Activated CD8-positive, alpha-beta T cell treated with anti-CD3 and anti-CD28 coated beads, Interleukin-2, amount 10 ng/mL, durations not matched to agents 7 days and 5 days (primary cell): ENCODE measurements at places on chromosomes 11 and 22. TPM values are rescaled to one million over a fixed set of nuclear protein-coding genes. Genes with fewer than 3 reads are reported as not detected.

DNA sequence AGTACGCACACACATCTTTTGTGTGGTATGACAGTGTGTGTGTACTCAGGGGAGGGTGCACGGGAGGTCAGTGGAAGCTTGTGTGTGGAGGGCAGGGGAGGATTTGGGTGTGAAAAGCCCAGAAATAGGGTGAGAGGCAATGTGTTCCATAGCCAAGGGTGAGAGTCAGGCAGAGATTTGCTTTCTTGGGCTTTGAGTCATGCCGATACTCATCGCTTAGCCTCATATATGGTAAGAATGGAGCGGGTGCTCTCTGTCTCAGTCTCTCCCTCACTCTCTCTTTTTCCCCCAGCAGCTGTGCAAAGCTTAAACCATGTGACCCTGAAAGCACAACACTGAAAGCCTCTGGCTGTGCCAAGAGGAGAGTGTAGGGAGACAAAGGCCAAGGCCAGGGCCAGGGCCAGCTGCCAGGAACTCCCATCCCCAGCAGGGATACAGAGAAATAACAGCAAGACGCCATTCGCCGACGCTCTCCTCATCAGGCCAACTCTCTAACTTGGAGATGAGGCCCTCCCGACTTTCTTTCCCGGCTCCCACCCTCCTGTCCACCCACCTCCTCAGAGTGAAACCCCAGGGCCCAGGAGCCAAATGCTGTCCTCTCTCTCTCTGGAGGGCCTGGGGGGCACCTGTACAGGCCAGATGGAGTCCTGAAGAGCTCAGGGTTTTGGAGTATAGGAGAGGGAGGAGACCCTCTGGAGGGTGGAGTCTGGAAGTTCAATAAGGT lies 20.3 kb upstream of the MICAL3 start:
- no peaks in the 10 kb centered on the region for H3K4me1 ChIP-seq
- H3K36me3 ChIP-seq = no peaks in the 10 kb centered on the region
- no peaks in the 10 kb centered on the region for H3K27me3 ChIP-seq
- no peak for DNase-seq

DNA sequence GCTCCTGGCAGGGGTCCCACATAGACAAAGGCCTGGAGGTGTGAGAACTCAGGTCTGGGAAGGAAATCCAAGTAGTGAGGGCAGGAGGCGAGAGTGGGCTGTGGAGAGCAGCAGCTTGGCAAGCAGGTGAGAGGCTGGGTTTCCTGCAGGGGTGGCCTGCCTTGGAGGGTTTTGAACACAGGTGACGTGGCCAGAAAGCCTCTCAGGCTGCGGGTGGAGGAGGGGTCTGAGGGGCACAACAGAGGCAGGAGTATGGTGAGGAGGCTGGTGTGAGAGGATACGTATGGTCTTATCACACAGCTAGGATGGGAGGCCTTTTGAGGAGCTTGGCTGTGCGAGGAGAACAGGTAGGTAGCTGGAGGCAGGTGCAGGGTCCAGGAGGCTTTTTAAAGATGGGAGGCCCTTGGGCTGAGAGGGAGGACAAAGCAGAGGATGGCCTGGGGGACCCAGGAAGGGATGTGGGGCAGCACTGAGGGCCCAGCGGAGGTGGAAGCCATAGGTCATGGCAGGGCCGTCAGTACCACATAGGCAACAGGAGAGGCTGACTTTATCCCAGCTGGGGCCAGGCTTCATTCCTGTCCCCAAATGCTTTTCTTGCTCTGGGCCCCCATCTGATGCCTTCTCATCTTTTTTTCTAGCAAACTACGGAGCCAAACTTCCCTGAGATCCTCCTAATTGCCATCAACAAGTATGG lies 84.4 kb downstream of the MYO7A start:
- no peak overlapping the region for H3K27ac ChIP-seq
- H3K4me3 ChIP-seq = no peak overlapping the region
- DNase-seq = no peak
- H3K4me1 ChIP-seq = no peaks in the 10 kb centered on the region
- peaks cover 3% of the 10 kb centered on the region for H3K27me3 ChIP-seq

DNA sequence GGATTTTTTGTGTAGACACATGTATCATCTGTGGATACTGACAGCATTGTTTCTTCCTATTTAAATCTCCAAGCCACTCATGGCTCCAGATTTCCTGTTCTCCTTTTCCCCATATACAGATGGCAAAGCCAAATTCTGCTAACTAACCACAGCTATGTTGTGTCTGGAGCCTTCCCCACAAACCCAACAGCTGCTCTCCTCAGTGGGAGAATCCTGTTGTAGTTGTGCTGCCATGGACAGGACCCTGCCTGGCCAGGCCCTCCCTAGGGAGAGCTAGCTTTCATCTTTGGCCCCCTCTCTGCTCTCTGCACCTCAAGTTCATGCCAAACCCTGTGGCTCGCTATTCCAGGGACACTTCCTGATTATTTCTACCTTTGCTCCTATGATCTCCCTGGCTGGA lies 106.4 kb upstream of the CCDC90B start:
- no peak overlapping the region for H3K4me3 ChIP-seq
- no peaks in the 10 kb centered on the region for H3K36me3 ChIP-seq
- no peak overlapping the region for H3K27ac ChIP-seq

DNA sequence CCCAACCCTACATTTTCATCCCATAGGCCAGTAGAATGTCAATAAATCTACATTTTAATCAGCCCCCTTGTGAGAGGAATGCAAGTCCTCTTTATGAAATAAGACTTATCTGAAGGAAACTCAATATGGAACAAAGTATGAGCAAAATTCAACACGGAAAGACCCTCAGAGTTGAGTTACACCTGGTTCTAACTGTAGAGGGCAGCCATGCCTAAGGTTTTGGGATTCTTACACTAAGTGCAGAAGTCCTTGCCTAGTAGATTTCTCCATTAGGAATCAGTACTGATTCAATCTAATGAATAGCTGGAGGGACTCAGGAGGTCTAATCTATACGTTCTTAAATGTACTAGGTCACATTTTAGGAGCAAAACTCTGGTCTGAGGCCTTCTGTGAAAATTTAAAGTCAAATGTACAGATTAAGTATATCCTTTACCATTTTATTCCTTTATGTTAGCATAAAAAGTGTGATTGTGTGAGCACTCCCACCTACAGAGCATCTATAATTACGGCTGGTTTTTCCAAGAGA lies 904.5 kb downstream of the DLG2 start:
- H3K4me3 ChIP-seq = no peak overlapping the region
- DNase-seq = no peak
- no peaks in the 10 kb centered on the region for H3K36me3 ChIP-seq
- H3K27me3 ChIP-seq = peaks cover 9% of the 10 kb centered on the region
- peaks cover 4% of the 10 kb centered on the region for H3K4me1 ChIP-seq

- no peaks in the 10 kb centered on the region for H3K4me1 ChIP-seq
- no peak overlapping the region for H3K27ac ChIP-seq
- no peak overlapping the region for H3K4me3 ChIP-seq
- no peaks in the 10 kb centered on the region for H3K36me3 ChIP-seq
- no peaks in the 10 kb centered on the region for H3K27me3 ChIP-seq
These were observed 81.1 kb upstream of the MYOD1 start for GRCh38 chr11:17638311-17638710.

- H3K36me3 ChIP-seq = no peaks in the 10 kb centered on the region
- H3K4me1 ChIP-seq = peaks cover 4% of the 10 kb centered on the region
- peaks cover 3% of the 10 kb centered on the region for H3K27me3 ChIP-seq
- H3K27ac ChIP-seq = no peak overlapping the region
- DNase-seq = peak; percentile 85
These were observed 9.2 kb upstream of the CBL start for GRCh38 chr11:119196833-119197483.

- no peak overlapping the region for H3K27ac ChIP-seq
- no peak for DNase-seq
- peaks cover 5% of the 10 kb centered on the region for H3K4me1 ChIP-seq
- peaks cover 31% of the 10 kb centered on the region for H3K36me3 ChIP-seq
- H3K27me3 ChIP-seq = no peaks in the 10 kb centered on the region
- H3K4me3 ChIP-seq = no peak overlapping the region
These were observed 15.3 kb downstream of the HDHD5 start for GRCh38 chr22:17143826-17144225.

- no peak overlapping the region for H3K4me3 ChIP-seq
- no peaks in the 10 kb centered on the region for H3K4me1 ChIP-seq
- no peaks in the 10 kb centered on the region for H3K36me3 ChIP-seq
- no peak overlapping the region for H3K27ac ChIP-seq
These were observed 7.4 kb downstream of the MS4A10 start for GRCh38 chr11:60792521-60792920.

- no peak overlapping the region for H3K27ac ChIP-seq
- no peaks in the 10 kb centered on the region for H3K4me1 ChIP-seq
- no peak overlapping the region for H3K4me3 ChIP-seq
- no peaks in the 10 kb centered on the region for H3K36me3 ChIP-seq
These were observed 38.1 kb downstream of the PARVA start for GRCh38 chr11:12415342-12415966.

- no peak overlapping the region for H3K4me3 ChIP-seq
- H3K36me3 ChIP-seq = peaks cover 5% of the 10 kb centered on the region
- DNase-seq = no peak
- no peak overlapping the region for H3K27ac ChIP-seq
These were observed 50.3 kb downstream of the MICAL2 start for GRCh38 chr11:12160680-12161079.

GRCh38 chr11:71962428-71963038 lies 33.7 kb downstream of the RNF121 start:
- no peak for DNase-seq
- no peak overlapping the region for H3K27ac ChIP-seq
- H3K4me3 ChIP-seq = no peak overlapping the region
- H3K27me3 ChIP-seq = no peaks in the 10 kb centered on the region

GRCh38 chr22:38401336-38402084 lies 53.5 kb downstream of the KCNJ4 start:
- no peak overlapping the region for H3K27ac ChIP-seq
- H3K4me3 ChIP-seq = no peak overlapping the region
- H3K36me3 ChIP-seq = no peaks in the 10 kb centered on the region
- peaks cover 27% of the 10 kb centered on the region for H3K27me3 ChIP-seq
- no peak for DNase-seq

DNA sequence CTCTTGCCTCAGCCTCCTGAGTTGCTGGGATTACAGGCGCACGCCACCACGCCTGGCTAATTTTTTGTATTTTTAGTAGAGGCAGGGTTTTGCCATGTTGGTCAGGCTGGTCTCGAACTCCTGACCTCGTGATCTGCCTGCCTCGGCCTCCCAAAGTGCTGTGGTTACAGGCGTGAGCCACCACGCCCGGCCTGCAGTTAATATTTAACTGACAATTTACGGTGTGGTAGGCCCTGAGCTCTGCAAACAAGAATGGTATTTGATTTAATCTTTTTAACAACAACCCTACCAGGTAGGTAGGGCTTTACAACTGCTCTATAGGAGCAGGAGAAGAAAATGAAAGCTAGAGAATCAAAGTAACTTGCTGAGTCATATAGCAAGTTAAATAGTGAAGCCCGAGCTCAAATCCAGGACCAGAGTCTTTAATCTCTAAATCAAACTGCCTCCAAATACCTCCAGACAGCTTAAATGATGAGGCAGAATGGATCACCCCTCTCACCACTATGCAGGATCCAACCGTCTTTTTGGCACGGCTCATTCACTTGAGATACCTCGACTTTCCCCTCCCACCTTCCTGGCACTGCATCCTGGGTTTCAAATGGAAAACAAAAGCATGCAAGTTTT lies 9.4 kb downstream of the UEVLD start:
- H3K27me3 ChIP-seq = no peaks in the 10 kb centered on the region
- H3K27ac ChIP-seq = peak overlapping the region; percentile 65
- peaks cover 20% of the 10 kb centered on the region for H3K4me1 ChIP-seq
- no peak for DNase-seq
- H3K36me3 ChIP-seq = peaks cover 17% of the 10 kb centered on the region

DNA sequence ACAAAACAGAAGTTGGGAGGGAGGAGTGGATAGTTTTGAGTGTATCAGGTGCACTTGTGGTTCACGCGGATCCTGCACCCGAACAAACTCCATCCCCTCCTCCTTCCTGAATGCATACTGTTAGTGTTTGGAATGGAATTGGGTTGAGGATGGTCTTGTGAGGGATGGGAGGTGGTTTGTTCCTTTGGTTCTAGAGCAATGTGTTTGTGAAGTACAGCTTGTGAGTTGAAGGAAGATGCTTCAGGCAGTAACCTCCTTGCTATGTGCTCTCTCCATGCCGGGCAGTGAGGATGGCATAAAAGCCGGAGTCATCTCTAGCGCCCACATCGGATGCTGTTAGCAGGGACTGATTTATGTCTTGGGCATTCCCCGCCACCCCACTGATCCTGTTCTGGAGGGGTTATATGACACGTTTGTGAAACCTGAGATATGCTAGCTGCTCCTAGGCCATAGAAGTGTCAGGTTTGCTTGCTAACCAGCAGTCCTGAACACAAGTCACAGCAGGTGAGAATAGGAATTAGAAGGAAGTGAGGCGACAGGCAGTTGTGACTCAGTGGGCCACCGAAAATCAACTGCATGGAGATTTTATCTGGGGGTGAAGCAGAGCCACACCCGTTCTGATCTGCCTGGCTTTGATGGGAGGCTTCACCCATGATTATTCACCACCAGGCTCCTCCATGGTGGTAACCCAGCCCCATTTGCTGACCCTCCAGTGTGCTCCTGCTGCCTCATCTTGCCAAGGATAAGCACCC lies 2.2 kb downstream of the BCR start:
- DNase-seq = peak; percentile 37
- peaks cover 5% of the 10 kb centered on the region for H3K27me3 ChIP-seq
- H3K4me1 ChIP-seq = peaks cover 62% of the 10 kb centered on the region
- peaks cover 27% of the 10 kb centered on the region for H3K36me3 ChIP-seq
- peak overlapping the region; percentile 36 for H3K27ac ChIP-seq

Gene TRIOBP
- total RNA-seq = 45.8 TPM

Gene FADS1
- total RNA-seq = 92.8 TPM

Gene C11orf52
- total RNA-seq = not detected

Gene MFNG
- 232 TPM for total RNA-seq

Gene ZNF280A
- not detected for total RNA-seq

Gene RCOR2
- total RNA-seq = 0.55 TPM
